AG09319 (cell line): ENCODE measurements at places on chromosomes 12 and 14.

DNA sequence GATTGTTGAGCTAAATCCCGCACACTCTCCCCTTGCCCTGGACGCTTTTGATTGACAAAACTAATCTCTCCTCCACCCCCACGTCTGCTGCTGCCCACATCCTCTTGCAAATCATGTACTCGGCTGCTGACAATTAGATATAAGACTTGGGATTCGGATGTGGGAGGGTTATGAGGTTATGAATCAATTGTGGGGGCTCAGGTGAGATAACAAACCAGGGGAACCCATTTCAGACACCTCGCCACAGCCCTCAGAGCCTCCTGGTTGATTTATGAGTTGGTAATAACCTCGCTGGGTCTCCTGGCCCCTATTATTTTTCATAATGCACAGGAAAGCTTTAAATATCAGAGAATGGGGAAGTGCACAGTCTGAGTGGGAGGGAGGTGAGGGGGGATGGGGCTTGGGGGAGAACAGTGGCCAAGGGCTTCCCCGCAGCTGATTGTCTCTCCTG lies 449.9 kb downstream of the DPF3 start:
- no peak for DNase-seq

DNA sequence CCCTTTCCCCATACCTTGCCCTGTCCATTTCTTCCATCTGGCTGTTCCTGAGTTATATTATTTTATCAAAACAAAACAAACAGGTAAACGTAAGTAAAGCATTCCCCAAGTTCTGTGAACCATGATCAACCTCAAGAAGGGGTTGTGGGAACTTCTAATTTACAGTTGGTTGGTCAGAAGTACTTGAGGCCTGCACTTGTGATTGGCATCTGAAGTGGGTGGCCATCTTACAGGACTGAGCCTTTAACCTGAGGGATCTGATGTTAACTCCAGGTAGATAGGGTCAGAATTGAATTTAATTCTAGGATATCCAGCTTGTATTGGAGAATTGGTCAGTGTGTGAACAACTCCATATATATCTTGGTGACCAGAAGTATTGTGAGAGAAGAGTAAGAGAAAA lies 77.0 kb downstream of the DIO2 start:
- no peak for DNase-seq

GRCh38 chr12:72230589-72230988 lies 41.6 kb upstream of the TRHDE start:
- DNase-seq = no peak

DNA sequence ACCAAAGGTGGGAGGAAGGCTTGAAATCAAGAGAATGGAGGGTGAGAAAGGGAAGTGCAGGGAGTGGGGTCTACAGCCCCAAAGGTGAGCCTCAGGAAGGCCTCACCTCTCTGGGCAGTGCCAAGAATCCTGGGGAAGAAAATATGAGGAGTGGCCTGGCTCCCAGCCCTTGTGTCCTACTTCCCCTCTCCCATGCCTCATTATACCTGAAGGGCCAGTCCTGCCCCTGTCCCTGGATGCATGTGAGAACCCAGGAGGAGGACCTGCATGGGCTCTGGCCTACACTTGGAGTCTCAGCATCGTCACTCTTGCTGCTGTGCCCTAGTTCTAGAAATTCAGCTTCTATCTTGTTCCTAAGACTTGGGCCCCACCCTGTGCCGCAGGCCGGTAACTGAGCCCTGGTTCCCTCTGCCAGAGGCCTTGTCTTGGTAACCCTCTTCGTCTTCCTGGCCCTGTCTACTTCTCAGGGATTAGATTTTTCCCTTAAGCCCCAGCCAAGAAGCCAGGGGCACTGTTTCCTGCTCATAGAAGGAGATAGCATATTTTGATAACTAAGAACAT lies 10.9 kb upstream of the MYH7 start:
- DNase-seq = no peak

- DNase-seq = no peak
Measured at GRCh38 chr14:20176330-20176729, 14.4 kb upstream of the OR11G2 start.

DNA sequence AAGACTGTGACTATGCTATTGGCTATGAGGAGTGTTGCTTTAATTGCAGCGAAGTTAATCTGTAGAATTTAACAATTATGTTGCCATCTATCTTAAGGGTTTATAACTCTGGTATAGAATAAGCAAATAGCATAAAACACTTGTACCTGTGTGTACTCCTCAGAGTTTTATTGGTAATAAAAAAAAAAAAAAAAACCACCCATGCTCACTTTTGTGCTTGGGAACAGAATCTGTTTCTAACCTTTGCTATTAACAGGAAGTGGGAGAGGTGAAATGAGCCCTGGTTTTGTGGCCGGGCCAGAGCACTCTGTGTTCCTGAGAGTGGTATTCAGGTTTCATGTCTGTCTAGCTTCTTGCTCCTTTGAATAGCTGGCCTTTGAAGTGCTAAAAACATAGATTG lies 53.1 kb downstream of the PDE3A start:
- no peak for DNase-seq

DNA sequence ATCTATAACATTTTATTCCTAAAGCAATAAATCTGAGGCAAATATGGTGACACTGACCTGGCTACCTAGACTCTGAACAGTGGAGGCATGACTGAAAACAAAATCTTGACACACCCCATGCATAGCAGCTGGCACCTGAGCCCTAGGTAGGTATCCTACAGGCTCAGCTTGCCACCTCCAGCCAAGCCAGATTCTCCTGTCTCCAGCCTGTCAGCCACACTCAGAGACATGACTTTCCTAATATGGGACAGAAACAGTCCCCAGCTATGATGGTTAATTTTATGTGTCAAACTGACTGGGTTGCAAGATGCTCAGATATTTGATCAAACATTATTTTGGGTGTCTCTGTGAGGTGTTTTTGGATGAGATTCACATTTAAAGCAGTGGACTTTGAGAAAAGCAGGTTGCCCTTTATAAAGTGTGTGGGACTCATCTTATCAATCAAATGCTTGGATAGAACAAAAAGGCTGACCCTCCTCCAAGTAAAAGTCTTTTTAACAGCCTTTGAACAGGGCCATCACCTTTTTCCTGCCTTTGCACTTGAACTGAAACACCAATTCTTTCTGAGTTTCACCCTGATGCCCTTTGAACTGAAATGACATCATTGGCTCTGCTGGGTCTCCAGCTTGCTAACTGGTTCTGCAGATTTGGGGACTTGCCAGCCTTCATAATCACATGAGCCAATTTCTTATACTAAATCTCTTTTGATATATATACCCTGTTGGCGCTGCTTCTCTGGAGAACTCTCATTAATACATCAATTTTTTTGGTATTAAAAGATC lies 125.4 kb downstream of the LLPH start:
- no peak for DNase-seq

DNA sequence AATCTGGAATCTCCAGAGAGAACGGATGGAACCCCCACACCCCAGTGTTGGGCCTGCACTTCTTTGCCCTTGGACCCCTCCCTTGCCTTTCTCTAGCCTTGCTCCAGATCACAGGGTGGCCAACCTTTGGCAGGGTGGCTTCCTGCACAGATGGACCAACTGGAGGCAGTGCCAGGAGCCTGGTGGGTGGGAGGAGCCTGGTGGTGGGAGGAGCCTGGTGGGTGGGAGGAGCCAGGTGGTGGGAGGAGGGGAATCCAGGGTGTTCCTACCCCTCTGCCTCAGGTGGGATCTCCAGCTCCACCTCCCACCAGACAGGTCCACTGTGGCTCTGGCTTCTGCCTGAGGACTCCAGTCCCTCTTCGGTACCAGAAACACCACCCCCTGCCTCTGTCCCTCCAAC lies 15.0 kb upstream of the ORAI1 start:
- DNase-seq = no peak

DNA sequence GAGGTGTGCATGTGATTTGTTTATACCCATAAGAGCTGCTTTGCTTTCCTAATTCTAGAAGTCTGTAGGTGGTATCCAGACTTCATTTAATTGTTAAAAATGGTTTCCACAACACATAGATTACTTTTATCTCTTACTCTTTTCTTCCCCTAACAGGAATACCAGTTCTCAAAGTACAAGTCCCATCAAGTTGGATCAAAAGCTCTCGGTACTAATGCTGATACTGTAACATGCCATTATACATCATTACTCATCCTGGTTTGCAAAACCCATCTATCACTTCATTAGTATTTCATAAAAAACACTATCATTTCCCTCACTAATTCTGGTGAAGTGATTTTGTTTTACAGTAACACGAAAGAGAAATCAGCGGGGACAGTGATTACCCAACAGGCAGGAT lies 94.3 kb downstream of the PPP2R5E start:
- no peak for DNase-seq

GRCh38 chr12:126547905-126548304 lies 1482.7 kb downstream of the AACS start:
- DNase-seq = no peak

- DNase-seq = no peak
Measured at GRCh38 chr12:121218588-121219352, 8.8 kb downstream of the P2RX4 start.

GRCh38 chr12:91811481-91812287 lies 334.0 kb downstream of the BTG1 start:
- peak; percentile 16 for DNase-seq

DNA sequence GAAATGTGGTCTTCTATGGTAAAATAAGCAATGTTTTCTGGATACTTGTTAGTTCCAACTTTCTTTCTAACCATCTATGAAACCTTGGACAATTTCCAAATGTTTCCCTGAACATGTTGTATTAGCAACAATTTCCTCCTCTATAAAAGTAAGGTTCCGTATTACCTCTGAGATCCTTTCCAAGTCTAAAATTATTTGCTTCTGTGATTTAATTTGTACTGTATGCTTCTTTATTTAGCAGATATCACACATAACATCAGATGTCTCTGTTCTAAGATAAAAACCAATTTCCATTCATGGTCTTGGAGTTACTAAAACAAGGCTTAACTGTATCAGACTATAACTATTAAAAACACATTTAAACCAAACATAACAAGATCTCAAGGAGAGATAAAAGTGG lies 177.2 kb downstream of the FOXA1 start:
- DNase-seq = no peak

DNA sequence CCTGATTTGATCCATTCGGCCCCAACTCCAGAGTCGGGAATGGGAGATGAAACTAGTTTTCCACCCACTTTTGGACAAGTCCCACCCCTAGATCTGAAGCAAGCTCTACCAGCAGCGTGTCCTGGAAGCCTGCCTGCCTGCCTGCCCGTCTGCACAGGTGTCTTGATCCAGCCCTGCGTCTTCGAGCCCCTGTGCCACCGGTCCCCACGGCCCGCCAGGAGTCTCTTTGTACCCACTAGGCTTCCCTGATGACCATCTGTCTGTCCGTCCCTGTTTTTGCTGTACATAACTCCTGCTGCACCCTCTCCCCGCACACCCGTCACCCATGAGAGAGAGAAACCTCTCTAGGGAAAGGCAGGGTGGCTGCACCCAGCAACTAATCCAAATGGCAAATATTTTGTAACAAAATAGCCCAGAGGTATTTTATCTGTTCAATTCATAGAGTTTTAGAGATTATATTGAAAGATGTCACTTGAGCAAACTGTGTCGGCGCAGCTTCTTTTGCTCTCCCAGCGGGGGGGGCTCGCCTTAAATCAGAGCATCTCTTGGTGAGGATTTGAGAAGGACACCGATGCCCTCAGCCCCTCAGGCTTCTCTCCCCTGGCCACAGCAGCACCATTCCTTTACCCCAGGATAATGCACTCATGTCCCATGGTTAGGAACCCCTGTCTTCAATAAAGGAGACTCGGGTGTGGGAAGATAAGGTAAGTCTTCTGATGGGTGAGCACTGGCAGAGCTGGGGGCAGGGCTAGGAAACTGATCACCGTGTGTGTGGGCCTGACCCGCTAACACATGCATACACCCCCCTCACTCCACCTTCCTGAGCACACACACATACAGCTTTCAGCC lies 35.8 kb downstream of the SLC6A12 start:
- DNase-seq = no peak

GRCh38 chr14:20707622-20708021 lies 19.1 kb downstream of the ANG start:
- no peak for DNase-seq

- DNase-seq = no peak
Measured at GRCh38 chr14:52268279-52269061, 972 bp downstream of the PTGDR start.

DNA sequence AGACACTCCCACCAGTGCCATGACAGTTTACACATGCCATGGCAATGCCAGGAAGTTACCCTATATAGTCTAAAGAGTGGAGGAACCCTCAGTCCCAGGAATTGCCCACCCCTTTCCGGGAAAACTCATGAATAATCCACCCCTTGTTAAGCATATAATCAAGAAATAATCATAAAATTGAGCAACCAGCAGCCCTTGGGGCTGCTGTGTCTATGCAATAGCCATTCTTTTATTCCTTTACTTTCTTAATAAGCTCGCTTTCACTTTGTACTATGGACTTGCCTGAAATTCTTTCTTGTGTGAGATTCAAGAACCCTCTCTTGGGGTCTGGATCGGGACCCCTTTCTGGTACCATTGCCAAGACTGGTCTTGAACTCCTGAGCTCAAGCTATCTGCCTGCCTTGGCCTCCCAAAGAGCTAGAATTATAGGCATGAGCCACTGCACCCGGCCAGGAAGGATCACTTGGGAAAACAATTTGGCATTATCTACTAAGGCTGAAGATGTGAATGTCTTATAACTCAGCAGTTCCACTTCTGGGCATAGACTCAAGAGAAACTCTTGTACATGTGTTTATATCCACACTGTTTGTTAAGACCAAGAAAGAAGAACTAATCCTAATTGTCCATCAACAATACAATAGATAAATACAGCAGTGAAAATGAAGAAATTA lies 35.9 kb upstream of the CEP83 start:
- DNase-seq = no peak

- peak; percentile 8 for DNase-seq
Measured at GRCh38 chr12:94545935-94546771, 86.5 kb upstream of the CEP83 start.

- DNase-seq = no peak
Measured at GRCh38 chr14:22002860-22003284, 329.3 kb upstream of the OR4E1 start.

DNA sequence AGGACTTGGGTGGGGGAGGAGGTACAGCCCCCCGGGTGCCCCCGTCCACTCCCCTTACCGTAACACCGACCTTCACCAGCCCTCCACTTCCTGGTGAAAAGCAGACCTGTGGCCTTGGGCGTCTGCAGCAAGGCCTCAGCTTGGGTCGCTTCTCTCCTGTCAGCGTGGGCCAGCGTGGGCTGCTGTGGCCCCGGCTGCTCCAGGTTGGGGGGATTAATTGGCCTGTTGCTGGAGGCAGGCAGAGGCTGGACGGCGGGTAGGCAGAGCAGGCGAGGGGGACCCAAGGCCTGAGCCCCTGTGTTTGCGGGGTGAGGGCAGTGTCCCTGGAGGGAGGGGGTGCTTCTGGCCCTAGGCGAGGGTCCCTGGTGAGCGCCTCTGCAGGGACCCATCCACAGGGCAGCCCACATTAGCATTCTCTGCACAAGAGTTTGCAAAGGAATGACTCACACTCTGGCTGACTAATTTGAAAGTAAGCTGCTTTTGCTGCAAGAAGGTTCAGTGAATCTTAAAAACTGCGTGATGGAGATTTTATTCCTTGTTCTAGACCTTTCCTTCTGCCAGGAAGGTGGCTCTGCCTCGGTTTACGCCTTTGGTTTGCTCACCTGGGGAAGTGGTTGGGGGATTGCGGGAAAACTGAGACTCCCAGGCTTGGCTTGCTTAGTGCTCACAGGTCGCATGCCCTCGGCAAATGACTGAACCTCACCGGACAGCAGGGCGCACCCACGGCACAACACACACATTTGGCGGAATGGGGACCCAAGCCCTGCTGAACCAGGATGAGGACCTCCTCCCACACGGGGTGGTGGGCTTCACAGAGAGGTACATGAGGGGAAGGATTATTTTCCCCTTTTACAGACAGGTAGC lies 37.9 kb upstream of the DLK1 start:
- DNase-seq = no peak
